ENCODE measurements at places on chromosomes 2 and 18.

GRCh38 chr18:46469186-46469915 is 187.7 kb downstream of the LOXHD1 start:
- DNase-seq, result no peak

DNA sequence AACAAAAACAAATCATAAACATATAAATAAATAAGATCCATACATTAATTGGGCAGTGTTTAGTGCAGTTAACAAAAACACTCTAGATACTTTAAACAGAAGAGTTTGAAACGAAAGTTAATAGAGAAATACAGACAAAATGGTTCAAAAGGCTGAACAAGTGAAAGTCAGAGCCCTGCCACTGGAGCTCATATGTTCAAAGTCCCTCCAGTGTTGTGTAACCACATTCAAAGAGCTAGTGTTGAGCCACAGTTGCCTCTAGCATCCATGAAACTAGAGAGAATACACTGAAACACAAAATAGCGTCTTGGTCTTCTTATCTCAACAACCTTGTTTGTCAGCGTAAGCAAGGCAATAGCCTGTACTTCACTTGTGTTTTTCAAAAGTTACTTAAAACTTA is 1309.8 kb upstream of the NRXN1 start:
- DNase-seq, result no peak

DNA sequence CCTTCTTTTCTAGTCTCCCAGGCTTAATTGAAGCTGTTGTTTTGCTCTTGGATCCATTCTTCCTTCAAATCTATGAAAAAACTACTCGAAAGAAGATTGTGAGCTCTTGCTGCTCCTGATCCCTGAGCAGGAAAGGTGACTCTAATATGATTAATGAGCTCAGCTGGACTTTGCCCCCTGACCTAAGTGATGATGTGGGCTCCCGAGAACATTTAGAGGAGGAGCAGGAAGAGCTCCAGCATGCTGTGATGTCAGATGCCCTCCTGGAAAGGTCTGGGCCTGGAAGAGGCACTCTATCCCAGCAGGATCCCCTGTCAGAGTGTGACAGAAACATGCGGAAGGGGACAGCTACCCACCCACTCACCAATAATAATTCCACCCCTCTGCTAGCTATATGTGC is 117.9 kb upstream of the PELI1 start:
- DNase-seq, result no peak

- no peak for DNase-seq
Measured at GRCh38 chr2:10980071-10980470, 68.3 kb downstream of the KCNF1 start.

- DNase-seq, result no peak
Measured at GRCh38 chr18:6737833-6738232, 8.3 kb downstream of the ARHGAP28 start.

DNA sequence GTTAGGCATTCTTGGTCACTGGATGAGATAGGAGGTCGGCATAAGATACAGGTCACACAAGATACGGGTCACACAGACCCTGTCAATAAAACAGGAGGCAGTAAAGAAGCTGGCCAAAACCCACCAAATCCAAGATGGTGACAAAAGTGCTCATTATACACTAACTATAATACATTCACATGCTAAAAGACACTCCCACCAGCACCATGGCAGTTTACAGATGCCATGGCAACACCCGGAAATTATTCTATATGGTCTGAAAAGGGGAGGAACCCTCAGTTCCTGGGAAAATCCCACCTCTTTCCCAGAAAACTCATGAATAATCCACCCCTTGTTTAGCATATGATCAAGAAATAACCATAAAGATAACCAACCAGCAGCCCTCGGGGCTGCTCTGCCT is 56.0 kb upstream of the PTPRM start:
- DNase-seq, result no peak

GRCh38 chr18:45063246-45064038 is 382.8 kb downstream of the SETBP1 start:
- DNase-seq, result no peak

DNA sequence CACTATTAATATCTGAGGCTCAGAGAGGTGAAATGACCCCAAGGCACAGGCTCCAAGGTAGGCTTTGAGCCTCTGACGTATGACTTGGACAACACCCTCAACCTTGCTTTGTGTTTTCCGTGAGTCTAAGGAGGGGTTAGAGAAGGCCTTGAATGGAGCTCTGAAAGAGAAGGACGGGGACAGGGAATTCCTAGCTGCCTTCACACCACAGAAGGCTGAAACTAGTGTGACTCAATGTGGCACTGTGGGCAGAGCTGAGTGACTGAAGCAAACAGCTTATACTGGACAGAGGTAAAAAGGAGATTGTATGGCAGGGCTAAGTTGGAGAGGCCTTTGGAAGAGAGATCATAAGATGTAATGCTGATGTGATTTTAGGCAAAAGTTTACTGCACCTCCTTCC is 3.5 kb upstream of the NCK2 start:
- DNase-seq, result no peak

- no peak for DNase-seq
Measured at GRCh38 chr2:241351640-241352031, 4.4 kb upstream of the FARP2 start.

- no peak for DNase-seq
Measured at GRCh38 chr2:157150747-157151146, 106.8 kb upstream of the GALNT5 start.

DNA sequence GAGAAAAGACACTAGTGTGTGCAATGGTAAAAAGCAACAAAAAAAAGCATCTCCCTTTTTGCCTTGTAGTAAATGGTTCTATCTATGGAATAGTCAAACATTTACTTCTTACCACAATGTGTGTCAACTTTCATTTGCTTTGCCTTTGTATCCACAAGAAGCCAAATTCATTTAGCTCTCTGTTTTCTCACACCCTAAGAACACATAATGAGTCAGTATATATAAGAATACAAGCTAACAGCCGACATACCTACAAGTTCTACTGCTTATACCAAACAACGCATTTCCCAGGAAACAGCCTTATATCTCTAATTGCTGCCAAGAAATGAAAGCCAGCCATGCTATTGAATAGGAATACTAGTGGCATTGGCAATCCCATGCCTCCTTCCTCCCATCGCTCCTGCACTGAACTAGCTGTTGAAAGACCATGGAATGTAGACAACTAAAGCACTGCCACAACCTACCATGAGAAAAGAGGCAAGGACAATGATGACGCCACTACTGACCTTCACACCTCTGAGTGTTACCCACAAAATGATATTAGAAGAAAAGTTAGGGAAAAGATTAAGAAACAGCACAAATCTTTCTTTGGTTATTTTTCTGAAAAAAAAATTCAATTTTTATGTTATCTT is 243.9 kb downstream of the GCA start:
- no peak for DNase-seq

- no peak for DNase-seq
Measured at GRCh38 chr2:51344886-51345285, 313.0 kb upstream of the NRXN1 start.

DNA sequence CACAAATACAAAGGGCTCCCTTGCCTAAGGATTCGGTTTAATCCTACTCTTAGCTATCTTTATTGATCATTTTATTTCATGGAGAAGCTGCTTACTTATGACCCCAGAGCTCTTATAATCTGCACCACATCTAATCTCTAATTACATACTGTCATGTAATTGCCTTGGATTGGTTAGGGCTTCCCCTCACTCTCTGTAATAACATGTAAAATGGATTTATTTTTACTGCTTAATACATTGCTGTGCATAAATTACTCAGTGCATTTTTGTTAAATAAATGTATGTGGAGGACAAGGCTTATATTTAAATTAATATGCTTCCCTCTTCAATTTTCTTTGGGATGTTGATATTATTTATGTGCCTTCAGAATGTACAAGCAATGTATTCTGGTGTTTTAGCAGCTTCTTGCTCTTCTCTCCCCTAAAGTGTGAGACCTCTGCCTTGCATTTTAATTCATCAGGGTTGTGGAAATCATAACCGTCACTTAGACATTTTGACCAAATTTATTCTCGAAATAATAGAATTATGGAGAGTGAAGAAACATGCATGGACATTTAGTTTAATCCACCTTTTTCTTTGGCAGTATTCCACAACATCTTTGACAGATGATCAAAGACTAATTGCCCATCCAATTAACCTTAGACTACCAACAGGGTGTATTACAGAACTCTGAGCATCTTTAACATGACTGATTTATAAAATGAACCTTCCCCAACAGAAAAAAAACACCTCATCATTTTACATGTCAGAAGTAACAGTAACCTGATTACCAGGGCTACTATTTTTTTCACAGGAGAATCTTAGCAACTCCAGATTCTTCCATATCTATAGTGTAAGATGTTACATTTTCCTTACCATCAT is 692.6 kb downstream of the LRRTM4 start:
- no peak for DNase-seq

DNA sequence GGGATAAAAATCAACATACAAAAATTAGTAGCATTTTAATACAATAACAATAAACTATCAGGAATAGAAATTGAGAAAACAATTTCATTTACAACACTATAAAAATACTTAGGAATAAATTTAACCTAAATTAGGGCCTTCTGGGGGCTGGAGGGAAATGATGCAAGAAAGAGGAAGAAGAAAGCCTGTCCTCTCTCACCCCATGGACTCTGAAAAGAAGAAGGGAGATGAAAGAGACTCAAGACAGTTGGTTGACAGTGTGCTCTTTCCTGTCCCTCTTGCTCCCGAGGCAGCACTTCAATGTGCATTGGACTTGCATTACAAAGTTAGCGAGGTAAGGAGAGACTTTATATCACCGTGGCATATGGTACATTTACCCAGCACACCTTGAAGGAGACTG is 88.5 kb downstream of the VAPA start:
- DNase-seq, result no peak

DNA sequence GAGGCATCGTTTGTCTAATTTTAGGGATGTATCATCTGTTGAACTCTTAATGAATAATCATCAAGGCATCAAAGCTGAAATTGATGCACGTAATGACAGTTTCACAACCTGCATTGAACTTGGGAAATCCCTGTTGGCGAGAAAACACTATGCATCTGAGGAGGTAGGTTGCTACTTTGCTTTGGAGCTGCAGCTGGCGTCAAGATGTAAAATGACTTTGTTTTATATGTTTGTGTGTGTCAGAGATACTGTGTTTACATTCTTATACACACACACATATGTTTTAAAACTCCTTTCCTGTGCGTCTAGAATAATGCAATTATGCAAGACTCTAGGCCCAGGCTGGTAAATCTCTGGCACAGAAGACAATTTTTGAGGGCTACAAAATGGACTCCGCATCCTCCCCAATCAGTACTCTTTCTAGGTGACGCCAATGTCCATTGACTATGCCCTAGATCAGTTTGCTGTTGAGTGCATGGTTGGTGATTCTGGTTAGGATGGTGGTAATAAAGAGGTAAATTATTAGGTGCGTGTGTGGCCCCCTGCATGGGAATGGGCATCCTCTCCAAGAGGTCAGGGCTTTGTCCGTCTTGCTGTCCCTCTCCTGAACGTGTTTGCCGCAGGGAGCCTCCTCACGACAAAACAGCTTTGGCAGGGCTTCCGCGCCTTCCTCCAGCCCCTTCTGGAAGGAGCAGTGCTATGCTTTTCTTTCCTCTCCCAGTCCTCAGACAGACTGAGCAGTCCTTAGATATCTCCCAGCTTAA is 68.2 kb upstream of the EML6 start:
- no peak for DNase-seq

- DNase-seq, result peak; percentile 35
Measured at GRCh38 chr2:146124741-146125140, 1604.8 kb upstream of the ZEB2 start.

DNA sequence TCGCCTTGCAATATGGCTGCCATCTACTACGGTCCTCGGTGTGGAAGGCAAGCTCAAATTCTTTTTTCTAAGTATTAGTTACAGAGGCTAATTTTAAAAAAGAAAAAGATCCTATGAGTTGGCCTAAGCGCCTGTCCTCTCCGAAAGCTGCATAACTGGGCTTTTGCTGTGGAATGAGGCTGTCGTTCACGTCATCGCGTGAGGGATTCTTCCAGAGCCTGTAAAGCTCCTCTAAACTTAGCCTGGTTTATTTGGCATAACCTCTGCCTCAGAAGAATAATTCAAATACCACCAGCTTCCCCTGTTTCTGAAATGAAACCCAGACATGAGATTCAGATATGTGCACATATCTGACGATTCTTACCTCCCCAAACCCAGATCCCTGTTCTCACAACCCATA is 187.4 kb downstream of the DNER start:
- DNase-seq, result no peak

DNA sequence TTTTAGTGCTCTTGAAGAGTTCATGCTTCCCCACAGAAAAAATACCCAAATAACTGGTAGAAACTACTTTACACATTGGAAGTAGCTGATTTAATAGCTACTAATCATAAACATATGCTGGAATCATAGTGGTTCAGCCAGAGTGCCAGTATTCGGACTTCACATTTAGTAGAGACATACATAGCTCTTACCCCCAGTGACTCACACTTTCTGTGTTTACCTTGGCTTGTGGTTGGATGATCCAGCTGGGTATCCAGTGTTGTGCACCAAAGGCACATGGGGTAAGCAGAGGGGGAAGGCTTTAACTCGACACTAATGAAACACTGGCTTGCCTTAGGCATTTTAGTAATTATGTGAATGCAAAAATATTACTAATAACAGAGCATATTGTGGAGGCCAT is 18.1 kb downstream of the ARHGAP28 start:
- peak; percentile 95 for DNase-seq

GRCh38 chr18:10850840-10851239 is 298.5 kb downstream of the PIEZO2 start:
- no peak for DNase-seq

GRCh38 chr2:149064856-149065630 is 26.5 kb downstream of the LYPD6B start:
- DNase-seq, result no peak

DNA sequence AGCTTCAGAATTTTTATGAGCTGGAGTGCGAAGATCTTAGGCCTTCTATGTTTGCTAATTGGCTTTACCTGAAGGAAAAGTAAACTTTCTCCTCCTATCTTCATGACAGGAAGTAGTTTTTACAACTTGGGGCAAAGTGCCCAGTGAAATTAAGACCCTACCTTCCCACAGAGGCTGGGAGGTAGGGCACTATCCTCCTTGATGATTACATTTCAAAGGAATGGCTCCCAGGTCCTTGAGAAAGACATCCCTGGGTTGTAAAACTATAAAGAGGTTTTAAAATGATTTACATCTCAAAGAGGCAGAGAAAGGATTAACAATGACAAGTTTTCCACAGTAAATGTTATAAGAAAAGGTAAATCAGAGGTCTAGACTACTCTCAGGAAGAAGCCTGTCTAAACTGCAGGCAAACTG is 155.8 kb downstream of the CDH7 start:
- DNase-seq, result no peak

DNA sequence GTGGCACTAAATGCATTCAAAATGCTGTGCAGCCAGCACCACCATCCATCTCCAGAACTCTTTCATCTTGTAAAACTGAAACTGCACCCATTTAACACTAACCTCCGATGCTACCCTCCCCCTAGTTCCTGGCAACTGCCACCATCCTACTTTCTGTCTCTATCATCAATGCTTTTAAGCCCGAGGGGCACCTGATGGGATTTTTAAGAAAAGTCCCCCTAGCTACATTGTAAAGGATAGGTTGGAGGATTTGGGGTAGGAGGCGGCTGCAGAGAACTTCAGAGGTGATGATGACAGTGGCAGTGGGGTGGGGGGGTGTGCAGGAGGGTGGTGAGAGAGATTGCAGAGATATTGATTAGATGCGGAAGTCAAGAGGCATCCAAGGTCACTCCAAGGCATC is 10.8 kb upstream of the YWHAQ start:
- DNase-seq, result no peak

- DNase-seq, result peak; percentile 41
Measured at GRCh38 chr2:160609346-160609745, 115.7 kb upstream of the RBMS1 start.
